ENCODE measurements at places on chromosomes 7 and 10. TPM values are rescaled to one million over a fixed set of nuclear protein-coding genes. Genes with fewer than 3 reads are reported as not detected.

Gene ASAH2B
- 4.5 TPM for total RNA-seq

Gene FASTK
- 51.3 TPM for total RNA-seq

Gene SEPHS1
- total RNA-seq = 70.7 TPM

Gene PPIA
- total RNA-seq = 5,124 TPM

Gene MOGAT3
- not detected for total RNA-seq

Gene PWWP2B
- 11.6 TPM for total RNA-seq

Gene TUBB8
- 0.11 TPM for total RNA-seq

Gene MRC1
- 0.02 TPM for total RNA-seq

Gene SLC26A4
- total RNA-seq = 0.12 TPM

Gene FOXI2
- total RNA-seq = not detected

Gene MINDY4
- total RNA-seq = 3.4 TPM

Gene LOXL4
- total RNA-seq = 1.3 TPM

Gene GHRHR
- total RNA-seq = not detected

Gene DENND2A
- 0.40 TPM for total RNA-seq

Gene ZPBP
- total RNA-seq = not detected

Gene ST7
- 26.7 TPM for total RNA-seq

Gene MSMB
- total RNA-seq = not detected

Gene SERPINE1
- 846 TPM for total RNA-seq

Gene PTPN12
- total RNA-seq = 61.8 TPM

Gene SFRP5
- total RNA-seq = 2.4 TPM

Gene C7orf57
- total RNA-seq = 0.25 TPM

Gene OR2A42
- total RNA-seq = not detected

Gene PNLIP
- total RNA-seq = not detected

Gene PRKAR2B
- total RNA-seq = 3.9 TPM

Gene DRGX
- total RNA-seq = not detected

Gene BAMBI
- total RNA-seq = 18.9 TPM

Gene AKR1B15
- total RNA-seq = 26.7 TPM

Gene FBXL13
- total RNA-seq = 0.42 TPM

Gene SRRM3
- 6.1 TPM for total RNA-seq

Gene SPAM1
- total RNA-seq = not detected

Gene ABCC2
- total RNA-seq = 192 TPM

Gene MMRN2
- total RNA-seq = 0.91 TPM

Gene CYP26A1
- 2.7 TPM for total RNA-seq

Gene PYROXD2
- total RNA-seq = 3.2 TPM

Gene STAG3
- total RNA-seq = 0.15 TPM
